ENCODE measurements at places on chromosomes 12 and 14.

DNA sequence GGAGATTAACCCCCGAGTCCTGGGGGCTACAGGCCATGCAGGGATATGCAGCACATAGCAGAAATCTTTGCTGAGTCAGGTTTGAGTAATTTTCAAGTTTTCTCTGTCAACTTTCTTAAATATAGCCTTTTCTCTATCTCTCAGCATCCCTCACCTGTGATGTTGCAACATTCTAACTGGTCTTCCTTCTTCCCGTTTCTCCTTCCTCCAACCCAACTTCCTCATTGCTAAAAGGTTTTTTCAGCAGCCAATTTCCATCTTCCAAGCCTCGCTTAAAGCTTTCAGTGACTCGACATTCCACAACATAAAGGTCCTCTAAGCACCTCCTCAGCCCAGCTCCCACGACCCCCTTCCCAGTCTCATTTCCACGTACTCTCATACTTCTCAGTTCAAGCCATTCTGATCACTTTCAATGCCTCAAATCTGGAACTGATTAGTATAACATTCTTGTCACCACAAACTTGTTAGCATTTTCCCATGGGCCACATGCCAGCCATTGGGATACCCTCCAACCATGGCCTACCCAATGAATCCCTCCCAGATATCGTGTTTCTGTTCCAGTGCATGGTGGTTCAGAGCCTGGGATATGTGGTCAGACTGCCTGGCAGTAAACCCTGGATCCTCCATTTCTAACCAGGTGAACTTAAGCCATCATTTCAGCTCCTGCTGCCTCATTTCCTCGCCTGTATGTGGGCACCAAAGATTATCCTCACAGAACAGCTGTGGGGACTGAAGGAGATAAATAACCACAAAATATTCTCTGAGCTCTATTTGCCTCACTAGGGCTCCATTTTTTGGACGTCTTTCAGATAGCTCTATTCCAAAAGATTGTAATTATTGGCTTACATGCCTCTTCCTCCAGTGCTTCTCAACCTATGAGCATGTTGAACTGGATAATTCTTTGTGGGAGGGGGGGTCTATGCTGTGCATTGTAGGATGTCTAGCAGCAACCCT, 65.8 kb downstream of the KCNK10 start:
- no peak for DNase-seq

DNA sequence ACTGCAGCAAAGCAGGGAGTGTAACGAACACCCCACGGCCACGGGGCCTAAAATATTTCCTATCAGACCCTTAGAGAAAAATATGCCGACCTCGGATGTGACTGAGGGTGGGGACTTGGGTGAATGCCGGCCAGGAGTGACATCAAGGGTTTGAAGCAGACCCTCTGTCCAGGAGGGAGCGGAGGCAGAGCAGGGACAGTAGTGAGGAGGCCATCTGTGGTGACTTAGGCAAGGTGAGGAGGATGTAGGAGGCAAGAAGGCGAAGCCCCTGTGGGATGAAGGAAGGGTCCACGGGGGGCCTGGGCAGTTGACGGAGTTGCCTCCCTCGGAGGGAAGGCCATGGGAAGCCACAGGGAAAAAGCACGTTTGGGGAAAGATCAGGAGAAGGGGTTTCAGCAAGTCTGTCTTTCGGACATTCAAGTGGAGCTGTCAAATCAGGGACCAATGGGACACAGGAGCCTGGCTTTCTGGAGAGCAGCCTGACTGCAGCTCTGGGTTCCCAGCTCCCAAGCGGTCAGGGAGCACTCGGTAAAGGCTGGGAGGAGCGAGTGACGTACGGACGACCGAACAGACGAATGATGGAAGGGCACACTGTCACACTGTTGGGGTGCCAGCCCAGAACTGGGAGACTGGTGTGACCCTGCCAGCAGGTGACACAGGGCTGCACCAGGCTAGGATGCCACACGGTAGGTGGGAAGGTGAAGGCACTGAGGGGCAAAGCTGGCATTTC, 74.3 kb downstream of the MOK start:
- no peak for DNase-seq

GRCh38 chr12:58530742-58531062, 389.6 kb downstream of the LRIG3 start:
- no peak for DNase-seq

GRCh38 chr14:50062438-50063085, 53.8 kb downstream of the VCPKMT start:
- DNase-seq, result peak; percentile 87

DNA sequence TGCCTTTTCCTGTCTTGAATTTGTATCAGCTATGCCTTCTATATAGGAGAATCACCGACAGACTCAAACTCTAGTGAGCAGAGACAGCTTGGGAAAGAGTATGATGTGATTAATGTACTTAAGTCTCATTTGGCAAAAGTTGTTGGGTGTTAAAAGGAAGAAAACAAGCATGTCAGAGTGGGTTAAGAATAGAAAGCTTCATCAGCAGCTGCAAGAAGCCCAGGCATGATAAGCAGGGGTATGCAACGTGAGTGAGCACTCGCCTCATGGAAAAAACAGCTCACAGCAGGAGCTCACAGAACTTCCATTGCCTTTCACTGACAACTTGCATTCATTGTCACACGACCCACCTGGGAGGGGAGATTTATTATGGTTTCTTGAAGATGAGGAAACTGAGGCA, 35.9 kb upstream of the WNK1 start:
- peak; percentile 67 for DNase-seq

GRCh38 chr12:131589221-131589897, 121.5 kb upstream of the SFSWAP start:
- no peak for DNase-seq

DNA sequence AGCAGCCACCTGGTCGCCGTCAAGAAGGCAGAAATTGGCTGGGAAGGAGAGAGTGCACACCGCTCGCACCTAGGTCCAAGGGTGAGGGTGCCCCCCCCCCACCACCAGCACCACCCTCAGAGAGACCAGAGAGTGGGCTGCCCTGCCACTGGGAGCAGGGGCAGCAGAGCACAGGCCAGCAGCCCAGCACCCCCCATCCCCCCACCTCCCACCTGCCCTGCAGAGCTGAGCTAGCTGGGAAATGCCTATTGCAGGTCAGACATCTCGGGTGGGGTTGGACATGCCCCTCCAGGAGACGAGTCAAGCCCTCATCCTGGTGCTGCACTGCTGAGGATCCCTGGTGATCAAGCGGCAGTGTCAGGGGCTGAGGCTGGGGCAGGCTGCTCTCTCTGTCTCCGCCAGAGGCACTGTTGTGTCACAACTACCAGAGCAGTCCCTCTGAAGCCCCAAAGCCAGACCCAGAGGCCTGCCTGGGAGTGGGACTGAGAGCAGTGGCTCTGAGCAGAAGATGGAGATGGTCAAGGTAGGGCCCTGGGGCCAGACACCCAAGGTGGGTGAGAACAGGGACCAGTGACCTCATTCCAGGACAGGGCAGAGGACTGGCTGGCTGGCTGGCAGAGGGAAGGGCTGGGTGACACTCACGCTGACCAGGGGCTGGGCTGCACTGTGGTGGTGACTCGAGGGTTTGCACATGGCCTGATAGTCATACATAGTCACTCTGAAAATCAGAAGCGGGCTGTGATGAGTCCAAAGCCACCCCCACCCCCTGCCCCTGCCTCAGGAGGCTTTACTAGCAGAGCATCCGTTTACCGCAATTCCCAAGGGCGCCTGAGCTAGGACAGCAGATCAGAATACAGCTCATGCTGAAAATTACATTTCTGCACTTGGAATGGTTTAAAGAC, 19.7 kb upstream of the LRTM2 start:
- DNase-seq, result no peak

GRCh38 chr12:109244073-109244472, 65.0 kb downstream of the FOXN4 start:
- DNase-seq, result no peak

GRCh38 chr12:15534322-15534721, 212.0 kb downstream of the PTPRO start:
- DNase-seq, result no peak

GRCh38 chr12:67648521-67649260, at the start of gene DYRK2:
TSS of gene DYRK2 (plus strand) at chr12:67648745. CDS start at chr12:67649134, 389 bp downstream.
- DNase-seq, result peak; percentile 39

- DNase-seq, result no peak
Observed at GRCh38 chr14:90570461-90570860, 173.6 kb downstream of the CALM1 start.

GRCh38 chr14:64147126-64147790, 146.9 kb downstream of the ESR2 start:
- DNase-seq, result no peak

DNA sequence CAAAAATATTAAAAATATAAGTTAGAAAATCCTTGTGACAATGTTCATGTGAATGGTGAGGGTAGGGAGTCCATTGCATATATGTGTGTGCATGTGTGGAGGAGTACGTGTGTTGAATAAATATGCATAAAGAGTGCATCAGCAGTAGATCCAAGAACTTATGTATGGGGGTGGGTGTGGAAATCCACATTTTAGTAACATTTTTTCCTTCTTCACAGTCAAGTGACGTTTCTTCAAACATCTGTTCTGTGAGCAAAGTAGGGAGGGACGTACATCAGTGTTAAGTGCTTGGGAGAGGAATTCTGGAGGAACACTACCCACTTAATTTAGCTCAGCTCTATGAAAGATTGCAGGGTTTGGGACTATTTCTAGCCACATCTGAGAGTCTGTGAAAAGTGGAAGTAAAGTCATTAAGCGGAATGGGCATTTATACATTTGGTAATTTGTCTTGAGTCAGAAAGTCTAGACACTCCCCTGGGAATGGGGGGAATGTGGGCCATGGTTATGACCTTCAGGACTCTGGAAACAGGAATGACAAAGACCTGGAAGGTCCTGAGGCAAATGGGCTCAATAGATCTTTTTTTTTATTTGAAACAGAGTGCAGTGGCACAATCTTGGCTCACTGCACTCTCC, 156.4 kb upstream of the PLXNC1 start:
- DNase-seq, result no peak

GRCh38 chr12:114026805-114027204, 60.7 kb upstream of the RBM19 start:
- DNase-seq, result no peak

DNA sequence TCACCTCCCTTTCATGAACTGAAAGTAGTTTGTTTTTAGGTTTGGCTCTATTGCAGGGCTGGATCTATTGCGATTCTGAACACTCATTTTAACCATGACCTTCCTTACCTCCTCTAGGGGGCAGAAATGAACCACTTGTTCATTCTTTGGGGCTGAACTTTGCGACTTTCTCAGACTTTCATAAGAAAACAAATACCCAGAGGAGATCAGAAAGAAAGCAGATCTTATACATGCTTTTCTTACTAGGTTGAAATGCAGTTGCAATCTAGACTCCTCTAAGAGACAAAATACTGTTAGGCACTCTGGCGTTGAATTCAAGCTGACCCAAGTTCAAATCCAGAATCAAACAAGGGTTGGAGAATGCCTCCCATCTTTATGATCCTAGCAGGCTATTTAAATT, 32.6 kb upstream of the PLEKHG3 start:
- no peak for DNase-seq

DNA sequence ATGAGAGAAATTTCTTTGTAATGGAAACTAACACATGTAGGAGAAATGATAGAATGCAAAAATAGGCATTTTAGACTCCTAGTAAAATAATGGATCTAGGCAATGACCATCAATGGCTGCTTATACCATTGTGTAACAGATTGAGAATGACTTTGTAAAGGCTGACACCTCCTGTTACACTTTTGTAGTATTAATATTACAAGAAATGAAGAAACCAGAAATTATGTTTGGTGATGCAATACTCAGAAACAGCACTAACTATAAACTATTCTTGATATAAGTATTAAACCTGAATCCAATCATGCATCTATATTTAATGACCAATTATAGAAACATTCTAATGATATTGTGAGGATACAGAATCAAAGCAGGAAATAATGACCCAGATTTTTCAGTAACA, 108.5 kb upstream of the CNTN1 start:
- DNase-seq, result no peak

DNA sequence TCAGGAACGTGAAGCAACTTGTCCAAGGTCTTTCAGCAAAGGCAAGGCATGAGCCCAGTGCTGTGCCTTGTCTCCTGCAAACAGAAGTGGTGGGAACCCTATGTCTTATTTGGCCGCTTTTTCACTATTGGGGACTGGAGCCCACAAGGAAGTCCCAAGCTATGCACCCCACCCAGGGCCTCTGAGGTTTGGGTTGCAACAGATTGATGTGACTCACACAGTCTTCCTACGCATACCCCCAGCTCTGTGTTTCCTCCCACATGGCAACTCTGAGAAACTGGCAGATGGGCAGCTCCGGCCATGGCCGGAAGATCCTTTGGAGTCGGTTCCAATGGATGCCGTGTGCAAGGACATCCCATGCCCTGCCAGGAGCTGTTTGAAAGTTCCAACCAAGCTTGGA, 28.3 kb upstream of the CMKLR1 start:
- no peak for DNase-seq

DNA sequence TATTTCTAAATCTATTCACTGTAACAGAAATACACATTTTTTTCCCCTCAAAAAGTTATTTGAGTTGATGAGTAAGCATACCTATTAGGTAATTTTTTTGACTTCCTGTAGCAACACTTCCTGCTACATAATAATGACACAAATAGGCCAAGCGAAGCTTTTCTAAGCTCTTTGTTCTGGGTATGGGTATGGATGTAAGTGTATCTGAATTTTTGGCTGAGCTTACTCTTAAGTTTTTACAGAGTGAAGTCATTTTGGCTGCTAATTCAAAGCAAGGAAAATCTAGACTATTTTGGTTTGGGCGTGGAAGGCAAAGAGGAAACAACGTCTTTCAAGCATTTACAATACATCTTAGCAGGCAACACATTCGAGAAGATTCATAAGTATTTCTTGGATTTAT, 1206.0 kb upstream of the FLRT2 start:
- DNase-seq, result no peak

- DNase-seq, result no peak
Observed at GRCh38 chr14:74531467-74531866, 37.9 kb downstream of the ISCA2 start.

DNA sequence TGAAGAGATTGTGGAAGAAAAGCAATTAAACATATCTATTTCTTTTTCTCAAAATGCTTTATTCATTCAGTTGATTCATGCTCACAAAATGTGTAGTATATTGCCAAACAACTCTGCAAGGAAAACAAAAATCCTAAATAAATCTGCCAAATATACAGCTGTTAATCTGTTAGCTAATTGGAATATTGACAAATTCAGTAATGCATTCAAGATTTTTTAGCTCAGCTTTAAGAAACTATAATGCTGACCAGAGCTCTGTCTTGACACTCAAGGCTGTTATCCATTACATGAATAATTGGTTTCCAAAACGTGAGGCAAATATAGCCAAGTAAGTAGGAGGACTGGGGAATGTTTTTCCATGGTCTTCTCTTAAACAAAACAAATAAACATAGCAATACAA, 146.8 kb downstream of the TMTC2 start:
- no peak for DNase-seq

- DNase-seq, result peak; percentile 52
Observed at GRCh38 chr12:47391566-47391965, 311.8 kb upstream of the AMIGO2 start.

DNA sequence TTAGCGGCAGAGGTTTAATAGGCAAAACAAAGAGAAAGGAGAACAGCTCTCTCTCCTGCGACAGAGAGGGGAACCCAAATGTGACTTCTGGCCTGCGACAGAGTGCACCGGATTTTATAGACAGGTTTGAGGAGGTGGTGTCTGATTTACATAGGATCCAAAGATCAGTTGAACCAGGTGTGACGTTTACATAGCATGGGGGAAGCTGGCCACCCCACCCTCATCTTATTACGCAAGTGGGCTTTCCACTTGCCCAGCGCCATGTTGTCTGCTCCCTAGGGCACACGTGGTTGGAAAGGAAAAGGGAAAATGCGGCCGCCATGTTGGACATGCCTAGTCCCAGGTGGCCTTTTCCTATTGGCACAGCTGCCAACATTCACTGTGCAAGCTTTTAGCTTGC, 17.4 kb downstream of the BCL2L14 start:
- no peak for DNase-seq
